Fibroblast of pulmonary artery (primary cell): ENCODE measurements at places on chromosomes 2 and 18.

- DNase-seq: peak; percentile 29
Observed at GRCh38 chr2:64640153-64641044, 13.3 kb downstream of the SERTAD2 start.

DNA sequence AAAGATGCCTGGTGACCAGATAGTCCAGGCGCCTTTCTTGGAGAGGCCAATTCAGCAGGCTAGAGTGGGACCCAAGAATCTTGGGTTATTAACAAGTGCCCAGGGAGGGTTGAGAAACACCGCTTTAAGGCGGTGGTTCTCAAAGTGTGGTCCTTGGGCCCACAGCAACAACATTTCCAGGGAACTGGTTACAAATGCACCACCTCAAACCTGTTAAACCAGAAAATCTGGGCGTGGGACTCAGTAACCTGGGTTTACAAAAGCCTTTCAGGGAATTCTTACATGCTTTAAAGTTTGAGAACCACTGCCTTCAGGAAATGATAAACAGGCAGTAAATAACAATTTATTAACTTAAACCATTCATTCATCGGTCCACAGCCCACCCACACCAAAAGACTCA is 92.5 kb downstream of the SP3 start:
- DNase-seq: no peak

GRCh38 chr2:28449488-28450395 is 46.1 kb upstream of the PLB1 start:
- peak; percentile 41 for DNase-seq

- DNase-seq: no peak
Observed at GRCh38 chr2:46775722-46776121, 139.9 kb downstream of the MCFD2 start.

DNA sequence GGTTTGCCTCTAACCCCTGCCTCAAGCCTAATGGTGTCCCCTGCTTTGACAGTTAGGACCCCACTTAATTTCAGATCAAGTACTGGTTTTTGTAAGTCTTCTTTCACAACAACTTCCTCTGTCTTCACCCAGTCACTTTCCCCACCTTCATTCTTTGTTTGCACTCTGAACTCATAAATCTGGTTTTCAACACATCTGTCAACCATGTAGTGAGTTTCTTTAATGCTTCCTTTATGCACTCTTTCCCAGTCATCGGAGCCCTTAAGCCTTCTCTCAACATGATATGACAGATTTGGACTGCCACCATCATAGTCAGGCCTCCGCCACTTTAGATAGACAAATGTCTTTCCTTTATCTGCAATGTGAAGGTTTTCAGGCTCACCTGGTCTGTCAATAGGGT is 109.1 kb downstream of the PLEKHA3 start:
- DNase-seq: no peak
